Body of pancreas (tissue), 4 donors: ENCODE measurements at places on chromosomes 5 and 9. TPM values are rescaled to one million over a fixed set of nuclear protein-coding genes. Genes with fewer than 3 reads are reported as not detected.

GRCh38 chr5:123262216-123262823 lies 160.9 kb downstream of the CEP120 start:
- no peak for DNase-seq

DNA sequence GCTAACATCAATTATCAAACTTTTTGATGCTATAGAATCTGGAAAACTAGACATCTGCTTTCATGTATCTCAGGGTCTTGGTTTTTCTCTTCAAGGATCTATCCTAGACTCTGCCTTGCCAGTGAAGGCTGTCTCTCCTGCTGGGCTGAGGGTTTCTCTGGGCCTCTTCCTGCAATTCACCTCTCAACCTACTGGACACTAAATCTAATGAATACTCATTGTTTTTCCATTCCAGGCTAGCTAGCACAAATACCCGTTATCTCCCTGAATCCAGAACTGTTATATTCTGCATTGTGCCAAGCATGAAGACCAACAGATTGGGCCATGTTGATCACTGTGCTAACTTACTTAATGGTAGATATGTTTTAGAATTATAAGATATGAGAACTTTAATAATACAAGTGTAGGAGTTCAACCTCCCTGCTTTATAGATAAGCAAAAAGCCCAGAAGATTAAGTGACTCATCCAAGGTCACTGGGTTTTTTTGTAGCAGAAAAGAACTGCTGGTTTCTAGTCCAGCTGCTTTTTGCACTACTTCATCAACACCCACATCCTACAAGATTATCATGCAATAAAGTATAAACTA lies 56.5 kb upstream of the RNF38 start:
- no peak for DNase-seq

DNA sequence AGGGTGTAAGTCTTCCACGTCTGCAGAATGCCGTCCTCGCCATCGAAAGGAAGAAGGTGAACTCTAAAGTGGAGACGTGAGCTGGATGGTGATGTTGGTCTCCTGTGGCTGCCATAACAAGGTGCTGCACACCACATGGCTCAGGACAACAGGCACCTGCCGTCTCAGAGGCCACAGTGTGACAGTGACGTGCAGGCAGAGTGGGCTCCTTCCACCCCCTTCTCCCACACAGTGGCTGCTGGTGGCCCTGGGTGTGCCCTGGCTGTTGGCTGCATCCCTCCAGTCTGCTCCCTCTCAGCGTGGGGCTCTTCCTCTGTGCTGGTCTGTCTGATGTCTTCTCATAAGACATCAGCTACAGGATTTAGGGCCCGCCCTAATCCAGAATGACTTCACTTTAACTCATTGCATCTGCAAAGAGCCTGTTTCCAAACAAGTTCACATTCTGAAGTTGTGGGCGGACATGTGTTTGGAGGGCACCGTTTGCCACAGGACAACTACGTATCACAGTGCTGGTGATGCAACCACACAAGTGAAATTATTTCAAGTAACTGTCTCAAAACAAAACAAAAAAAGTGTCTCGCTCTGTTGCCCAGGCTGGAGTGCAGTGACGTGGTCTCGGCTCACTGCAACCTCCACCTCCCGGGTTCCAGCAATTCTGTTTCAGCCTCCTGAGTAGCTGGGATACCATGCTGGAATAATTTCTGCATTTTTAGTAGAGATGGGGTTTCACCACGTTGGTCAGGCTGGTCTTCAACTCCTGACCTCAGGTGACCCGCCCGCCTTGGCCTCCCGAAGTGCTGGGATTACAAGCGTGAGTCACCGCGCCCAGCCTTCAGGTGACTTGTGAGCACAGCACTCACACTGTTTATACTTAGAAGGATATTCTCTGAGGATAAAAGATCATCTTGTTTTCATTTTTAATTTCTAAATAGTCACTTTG lies 31.2 kb upstream of the CLPTM1L start:
- no peak for DNase-seq

DNA sequence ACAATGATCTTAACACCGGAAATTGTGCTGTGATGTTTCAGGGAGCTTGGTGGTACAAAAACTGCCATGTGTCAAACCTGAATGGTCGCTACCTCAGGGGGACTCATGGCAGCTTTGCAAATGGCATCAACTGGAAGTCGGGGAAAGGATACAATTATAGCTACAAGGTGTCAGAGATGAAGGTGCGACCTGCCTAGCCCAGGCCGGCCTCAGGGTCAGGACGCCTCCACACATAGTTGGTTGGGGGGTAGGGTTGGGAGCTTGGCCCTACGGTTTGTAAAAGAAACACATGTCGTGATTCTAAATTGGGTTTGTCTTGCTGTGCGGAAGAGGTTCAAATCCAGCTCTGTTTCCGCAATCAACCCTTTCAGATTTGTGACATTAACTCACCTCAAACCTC lies 6.6 kb downstream of the FCN2 start:
- DNase-seq = no peak

- DNase-seq = no peak
Measured at GRCh38 chr5:36056422-36056821, 10.3 kb downstream of the UGT3A2 start.

GRCh38 chr5:170481849-170482248 lies 22.0 kb upstream of the KCNIP1 start:
- no peak for DNase-seq

- no peak for DNase-seq
Measured at GRCh38 chr9:12874395-12874794, 99.6 kb downstream of the LURAP1L start.

- DNase-seq = no peak
Measured at GRCh38 chr5:170499621-170500020, 4.2 kb upstream of the KCNIP1 start.

DNA sequence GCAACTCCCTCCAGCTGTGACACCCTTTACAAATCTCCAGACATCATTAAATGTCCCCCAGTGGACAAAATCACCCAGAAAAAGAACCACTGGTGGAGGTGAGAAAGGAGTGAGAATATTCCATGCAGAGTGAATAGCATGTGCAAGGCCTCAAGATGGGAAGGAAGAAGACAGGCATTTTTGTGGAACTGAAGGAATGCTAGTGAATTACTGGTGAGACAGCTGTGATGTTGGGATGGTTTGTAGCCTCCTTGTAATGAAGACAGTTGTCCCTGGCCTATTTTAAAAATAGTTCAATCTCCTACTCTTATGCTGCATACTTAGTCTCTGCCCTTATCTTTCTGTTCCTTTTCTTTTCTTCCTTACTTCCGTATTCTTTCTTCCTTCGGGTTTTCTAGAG lies 124.9 kb upstream of the RPS23 start:
- no peak for DNase-seq

DNA sequence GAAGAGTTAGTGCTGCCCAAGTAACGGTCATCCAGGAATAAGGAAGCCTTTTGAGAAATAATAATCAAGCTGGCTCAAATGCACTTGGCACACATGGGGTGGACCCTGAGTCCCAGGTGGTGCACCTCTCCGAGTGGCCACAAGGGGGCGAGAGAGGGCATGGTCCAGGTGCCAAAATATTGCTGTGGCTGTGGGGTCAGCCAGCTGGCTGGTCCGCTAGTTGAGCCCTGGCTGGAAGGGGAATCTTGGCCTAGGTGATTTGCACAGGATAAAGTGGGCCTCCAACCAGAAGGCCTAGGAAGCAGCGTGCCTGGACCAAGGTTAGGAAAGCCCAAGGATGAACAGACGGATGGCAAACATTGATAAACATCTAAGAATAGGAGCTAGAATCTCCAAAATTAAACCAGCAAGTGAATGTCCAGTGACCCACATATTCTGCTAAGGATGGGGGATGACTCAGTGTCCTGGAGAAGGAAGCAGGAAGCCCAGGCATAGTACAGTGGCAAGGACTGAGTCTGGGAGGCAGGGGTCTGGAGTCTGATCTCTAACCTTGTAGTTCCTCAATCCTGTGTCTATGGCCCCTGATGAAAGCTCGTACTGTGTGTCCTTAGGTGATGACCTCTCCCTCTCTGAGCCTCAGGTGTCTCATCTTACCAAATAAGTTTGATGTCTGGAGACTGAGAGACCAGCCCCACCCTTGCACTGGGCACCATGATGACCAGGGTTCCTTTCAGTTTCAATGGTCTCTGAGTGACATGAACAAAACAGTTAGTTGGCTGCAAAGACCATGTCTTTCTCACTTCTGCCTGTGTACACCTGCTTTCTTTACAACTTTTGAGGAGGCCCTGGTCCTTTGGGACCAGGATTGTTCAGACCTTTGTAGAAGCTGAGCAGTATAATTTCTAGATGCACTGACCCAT lies 19.2 kb upstream of the SHB start:
- peak; percentile 78 for DNase-seq

DNA sequence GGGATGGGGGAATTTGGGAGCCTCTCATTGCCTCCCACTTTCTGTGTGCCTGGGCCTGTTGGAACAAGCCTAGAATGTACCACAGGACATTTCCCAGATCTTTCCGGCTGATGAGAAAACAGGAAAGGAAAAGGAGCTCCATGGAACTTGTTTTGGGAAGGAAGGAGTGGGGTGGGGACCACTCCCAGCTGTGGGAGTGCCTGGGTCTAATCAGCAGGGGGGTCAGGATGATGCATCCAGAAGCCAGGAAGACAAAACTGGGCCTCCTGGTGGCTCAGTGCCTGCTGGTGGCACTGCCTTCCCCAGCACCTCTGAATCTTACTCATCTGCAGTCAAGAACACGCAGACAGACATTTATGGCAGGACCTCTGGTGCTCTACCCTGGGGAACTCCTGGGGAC lies 2.8 kb downstream of the SMIM33 start:
- DNase-seq = no peak

- DNase-seq = no peak
Measured at GRCh38 chr5:65919773-65920172, 6.6 kb upstream of the ERBIN start.

- no peak for DNase-seq
Measured at GRCh38 chr9:124969401-124969800, 28.5 kb upstream of the GOLGA1 start.

- DNase-seq = peak; percentile 31
Measured at GRCh38 chr9:127458921-127459320, 7.6 kb downstream of the LRSAM1 start.

The SLCO6A1 gene
- total RNA-seq = not detected

The PCDHGA4 gene
- 10.9 TPM for total RNA-seq

The JADE2 gene
- 28.0 TPM for total RNA-seq

The PTPRD gene
- 4.9 TPM for total RNA-seq

The BTNL3 gene
- total RNA-seq = not detected

The IRGM gene
- not detected for total RNA-seq

The DNAH5 gene
- total RNA-seq = 0.99 TPM

The SOWAHA gene
- total RNA-seq = 7.3 TPM

The NTNG2 gene
- total RNA-seq = 0.26 TPM
